ENCODE measurements at places on chromosomes 5 and 9.

DNA sequence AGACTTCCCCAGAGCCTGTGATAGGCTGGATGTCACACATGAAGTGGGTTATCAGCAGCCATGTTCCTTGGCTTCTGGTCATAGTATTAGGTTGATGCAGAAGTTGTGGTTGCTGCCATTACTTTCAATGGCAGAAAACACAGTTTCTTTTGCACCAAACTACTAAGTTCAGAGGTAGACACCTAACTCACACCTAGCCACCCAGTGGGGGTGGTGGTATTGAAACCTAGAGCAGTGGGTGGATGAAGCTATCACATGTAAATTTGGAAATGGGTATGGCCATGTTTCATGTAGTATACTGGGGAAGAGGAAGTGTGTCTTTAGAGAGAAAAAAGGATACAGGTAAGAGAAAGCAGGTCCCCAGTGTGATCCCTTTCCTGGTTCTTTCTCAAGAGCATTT lies 347.9 kb upstream of the SEMA6A start:
- DNase-seq = no peak

DNA sequence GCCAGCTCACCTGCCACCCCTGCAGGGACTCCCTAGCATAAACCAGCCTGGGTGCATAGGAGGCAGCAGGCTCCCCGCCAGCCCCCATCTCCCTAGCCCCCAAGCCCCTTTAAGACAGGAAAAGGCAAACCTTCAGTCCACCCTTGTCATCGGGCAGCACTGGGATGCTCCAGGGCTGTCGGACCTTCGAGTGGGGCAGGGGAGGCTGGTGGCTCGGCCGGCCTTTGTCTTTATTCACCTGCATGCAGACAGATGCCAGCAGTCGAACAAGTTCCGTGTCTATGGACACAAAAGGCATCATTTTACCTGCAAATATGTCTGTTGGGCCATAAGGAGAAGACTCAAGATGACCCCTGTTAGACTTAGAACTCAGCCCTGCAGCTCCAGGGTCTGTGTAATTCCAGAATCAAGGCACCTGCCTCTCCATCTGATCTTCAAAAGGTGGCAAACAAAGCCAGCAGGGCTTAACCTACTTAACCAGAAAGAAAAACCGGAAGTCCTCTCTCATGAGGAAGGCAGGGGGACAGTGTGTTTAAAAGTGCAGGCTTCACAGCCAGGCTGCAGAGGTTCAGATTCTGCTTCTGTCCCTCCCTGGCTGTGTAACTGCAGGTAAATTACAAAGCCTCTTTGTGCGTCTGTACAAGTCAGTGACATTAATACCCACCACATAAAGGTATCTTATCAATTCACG lies 16.2 kb downstream of the ANKS6 start:
- no peak for DNase-seq

- no peak for DNase-seq
Measured at GRCh38 chr5:130198927-130199326, 294.7 kb downstream of the CHSY3 start.

DNA sequence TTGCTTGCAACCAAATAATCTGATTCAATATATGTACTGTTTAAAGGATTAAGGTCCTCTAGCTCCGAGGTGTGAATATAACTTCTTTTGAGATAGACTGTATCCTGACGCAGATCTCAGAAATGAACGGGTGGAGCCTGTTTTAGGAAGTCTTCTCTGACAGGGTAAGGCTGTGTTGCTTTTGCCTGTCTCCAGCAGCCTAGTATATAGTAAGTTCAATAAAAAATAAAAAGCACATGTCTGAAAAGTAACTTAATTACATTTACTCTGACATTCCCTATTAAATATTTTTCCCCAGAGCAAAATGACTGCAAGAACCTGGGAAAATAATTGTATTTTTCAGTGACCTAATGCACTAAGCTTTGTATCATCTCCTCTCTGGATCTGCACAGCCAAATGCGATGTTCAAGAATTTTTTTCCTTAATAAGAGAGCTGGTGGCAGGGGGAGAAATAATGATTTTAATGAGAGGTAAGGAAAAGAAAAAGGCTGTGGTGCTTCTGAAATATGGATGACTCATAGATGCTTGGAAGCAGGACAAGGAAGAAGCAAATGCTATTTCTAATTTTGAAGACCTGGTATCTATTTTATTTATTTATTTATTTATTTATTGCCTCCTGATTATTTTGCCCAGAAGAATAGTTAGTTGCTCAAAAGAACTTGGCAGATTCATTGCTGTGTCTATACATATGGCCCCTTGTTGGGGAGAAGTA lies 7.3 kb downstream of the PPP3R2 start:
- no peak for DNase-seq

DNA sequence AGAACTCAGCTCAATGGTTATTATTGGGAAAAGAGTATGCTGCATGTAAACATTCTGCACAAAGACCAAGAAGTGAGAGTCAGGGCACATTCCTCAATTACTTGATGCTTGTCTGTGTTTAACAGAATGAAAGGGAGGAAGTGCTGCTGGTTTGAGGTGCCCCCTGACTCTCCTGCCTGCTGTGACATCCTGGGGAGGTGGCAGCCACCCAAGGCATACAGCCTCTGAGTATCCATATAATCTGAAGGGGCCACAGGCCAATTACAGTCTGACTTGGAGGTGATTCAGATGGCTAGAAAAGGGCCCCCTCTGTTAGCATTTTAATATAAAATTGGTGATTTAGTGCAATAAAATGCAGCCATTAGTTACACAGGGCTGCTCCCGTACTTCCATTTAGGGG lies 313.8 kb downstream of the ASTN2 start:
- DNase-seq = no peak

DNA sequence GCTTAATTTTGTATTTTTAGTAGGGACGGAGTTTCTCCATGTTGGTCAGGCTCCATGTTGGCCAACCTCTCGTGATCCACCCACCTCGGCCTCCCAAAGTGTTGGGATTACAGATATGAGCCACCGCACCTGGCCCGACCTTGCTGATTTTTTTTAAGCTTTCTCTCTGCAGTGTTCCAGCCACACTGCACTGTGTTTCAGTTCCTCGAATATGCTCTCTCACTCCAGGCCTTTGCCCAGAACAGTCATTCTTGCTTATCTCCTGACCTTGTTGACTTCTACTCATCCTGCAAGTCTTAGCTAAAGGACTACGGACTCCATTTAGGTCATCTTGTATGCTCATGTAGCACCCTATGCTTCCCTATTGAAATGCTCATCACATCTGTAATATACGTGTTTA lies 3.3 kb downstream of the SNAPC3 start:
- DNase-seq = no peak

DNA sequence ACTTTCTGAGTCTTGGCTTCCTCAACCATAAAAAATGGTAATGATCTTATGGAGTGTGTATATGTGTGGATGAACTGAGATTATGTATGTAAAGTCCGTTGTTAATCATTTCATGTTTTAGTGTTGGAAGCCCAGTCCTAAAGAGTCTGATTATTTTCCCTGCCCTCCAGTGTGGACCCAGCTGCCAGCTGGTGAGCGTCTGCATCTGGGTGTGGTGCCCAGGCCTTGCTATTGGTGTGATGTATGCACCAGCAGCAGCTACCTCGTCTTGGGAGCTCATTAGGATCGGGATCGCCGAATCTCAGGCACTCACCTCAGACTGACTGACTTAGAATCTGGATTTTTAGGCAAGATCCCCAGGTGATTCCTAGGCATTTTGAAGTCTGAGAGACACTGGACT lies 63.8 kb downstream of the LRRC70 start:
- DNase-seq = no peak

- no peak for DNase-seq
Measured at GRCh38 chr5:135839566-135839965, 5.1 kb downstream of the SLC25A48 start.

DNA sequence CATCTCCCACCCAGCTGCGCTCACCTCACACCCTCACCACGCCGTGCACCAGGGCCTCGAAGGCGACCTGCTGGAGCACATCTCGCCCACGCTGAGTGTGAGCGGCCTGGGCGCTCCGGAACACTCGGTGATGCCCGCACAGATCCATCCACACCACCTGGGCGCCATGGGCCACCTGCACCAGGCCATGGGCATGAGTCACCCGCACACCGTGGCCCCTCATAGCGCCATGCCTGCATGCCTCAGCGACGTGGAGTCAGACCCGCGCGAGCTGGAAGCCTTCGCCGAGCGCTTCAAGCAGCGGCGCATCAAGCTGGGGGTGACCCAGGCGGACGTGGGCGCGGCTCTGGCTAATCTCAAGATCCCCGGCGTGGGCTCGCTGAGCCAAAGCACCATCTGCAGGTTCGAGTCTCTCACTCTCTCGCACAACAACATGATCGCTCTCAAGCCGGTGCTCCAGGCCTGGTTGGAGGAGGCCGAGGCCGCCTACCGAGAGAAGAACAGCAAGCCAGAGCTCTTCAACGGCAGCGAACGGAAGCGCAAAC lies 1.1 kb downstream of the POU4F3 start:
- DNase-seq = no peak

DNA sequence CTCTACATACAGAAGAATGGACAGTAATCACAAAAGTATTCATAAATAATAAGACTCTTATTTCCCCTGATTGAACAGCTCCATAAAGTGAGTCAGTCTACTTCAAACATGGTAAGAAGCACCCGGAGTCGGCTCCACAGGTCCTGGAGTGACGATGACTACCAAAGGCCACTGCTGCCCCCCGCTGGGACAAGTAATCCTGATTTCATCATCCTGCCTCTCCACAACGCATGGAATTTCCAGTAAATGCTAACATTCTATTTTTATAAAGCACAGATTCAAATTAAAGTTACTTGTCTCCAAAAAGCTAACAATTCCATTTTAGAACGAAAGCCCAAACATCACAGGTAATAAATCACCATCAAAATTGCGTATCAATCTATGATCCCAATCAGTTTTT lies 16.2 kb downstream of the ATPSCKMT start:
- DNase-seq = no peak

DNA sequence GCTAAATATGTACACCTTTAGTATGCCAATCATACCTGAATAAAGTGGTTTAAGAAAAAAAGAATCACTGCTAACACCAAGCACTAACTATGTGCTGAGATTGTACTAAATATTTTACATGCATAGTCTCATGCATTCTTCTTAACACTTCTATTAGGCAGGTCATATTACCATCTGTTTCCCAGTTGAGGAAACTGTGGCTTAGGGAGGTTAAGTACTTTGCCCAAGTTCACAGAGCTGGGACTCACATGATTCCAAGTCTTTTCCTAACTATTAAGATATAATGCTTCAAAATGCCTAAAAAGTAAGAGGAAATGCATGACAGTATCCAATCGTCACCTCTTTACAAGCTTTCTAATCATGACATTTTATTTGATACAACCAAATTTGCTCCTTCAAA lies 69.2 kb upstream of the PLPP6 start:
- DNase-seq = no peak

DNA sequence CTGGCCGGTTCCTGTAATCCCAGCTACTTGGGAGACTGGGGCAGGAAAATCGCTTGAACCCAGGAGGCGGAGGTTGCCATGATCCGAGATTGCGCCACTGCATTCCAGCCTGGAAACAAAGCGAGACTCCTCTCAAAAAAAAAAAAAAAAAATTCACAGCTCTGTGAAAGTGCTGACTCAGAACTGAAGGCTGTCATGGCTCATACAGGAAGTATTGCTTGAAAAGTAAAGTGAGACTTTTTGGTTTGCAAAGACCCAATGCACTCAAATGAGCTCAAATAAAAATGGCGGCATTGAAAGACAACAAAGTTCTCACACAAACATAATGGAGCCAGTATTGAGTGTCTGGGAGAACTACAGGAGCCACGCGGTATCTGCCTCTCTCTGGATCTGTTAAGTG lies 202.1 kb downstream of the FBXL7 start:
- no peak for DNase-seq

DNA sequence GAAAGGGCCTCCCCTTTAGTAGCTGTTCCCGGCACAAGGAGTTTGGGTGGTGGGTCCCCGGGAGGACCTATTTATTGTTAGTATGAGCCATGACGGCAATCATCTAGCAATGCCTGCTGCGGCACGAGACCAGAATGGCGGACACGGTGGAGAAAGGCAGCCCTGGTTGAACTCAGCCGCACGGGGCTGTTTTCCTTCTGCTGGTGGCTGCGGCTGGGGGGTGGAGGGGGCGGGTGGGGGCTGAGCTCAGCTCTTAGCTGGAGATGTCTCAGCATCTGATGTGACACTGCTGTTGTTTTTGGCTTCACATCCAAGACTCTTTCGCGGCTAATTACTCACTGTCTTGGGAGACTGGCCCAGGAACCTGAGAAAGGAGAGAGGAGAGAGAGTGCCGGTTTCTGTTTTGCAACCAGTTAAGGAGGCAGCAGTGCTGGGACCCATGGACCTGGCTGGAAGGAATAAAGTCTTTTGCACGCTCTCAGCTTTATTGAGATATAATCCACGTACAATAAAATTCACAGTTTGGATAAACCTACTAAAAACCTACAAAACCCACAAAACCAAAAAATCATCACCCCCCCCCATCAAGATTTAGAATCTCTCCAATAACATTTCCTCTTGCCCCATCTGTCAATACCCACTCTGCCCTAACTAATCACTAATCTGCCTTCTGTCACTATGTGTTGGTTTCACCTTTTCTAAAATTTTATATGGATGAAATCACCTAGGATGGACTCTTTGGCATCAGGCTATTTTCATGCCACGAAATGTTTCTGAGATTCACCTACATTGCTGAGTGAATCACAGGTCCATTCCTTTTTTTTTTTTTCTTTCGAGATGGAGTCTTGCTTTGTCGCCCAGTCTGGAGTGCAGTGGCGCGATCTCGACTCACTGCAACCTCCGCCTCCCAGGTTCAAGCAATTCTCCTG lies 81.8 kb upstream of the NEURL1B start:
- DNase-seq = no peak

DNA sequence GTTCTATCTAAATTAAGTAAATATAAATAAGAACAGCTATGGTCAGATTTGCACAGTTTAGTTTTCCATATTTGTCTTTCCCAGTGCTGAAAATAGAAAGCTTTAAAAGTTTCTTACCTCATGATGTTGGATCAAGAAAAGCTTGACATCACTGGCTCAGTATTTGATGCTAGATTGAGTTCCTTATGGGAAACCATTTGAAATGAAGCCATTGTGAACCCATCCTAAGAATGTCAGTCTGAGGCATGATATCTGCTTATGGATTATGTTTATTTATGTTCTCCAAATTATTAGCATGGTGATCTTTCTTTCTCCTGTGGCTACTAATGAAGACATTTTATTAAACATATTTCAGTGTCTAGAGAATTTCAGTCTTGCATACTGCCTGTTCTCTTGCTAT lies 143.0 kb downstream of the ADAMTSL1 start:
- no peak for DNase-seq

GRCh38 chr9:16135968-16136367 lies 583.1 kb downstream of the CCDC171 start:
- no peak for DNase-seq

Data from hypothalamus (tissue), 51 donors.